ENCODE measurements at places on chromosomes 7 and 10.

DNA sequence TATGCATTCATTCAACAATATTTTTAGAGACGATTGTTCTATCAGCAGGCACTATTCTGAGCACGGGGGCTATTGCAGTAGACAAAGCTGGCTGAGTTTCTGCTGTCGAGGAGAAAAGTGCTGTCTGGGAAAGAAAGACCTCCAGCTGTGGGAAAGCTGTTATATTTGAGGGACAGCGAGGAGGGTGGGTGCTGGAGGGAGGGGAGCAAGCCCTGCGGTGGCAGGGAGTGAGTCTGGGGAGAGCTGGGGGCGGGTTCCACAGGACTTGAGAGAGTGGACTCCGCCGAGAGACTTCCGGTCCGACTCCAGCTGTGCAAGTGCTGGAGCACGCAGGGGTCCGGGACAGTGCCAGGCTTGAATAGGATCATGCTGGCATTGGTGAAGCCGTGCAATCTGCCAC, 602.1 kb upstream of the FOXK1 start:
- DNase-seq: no peak

DNA sequence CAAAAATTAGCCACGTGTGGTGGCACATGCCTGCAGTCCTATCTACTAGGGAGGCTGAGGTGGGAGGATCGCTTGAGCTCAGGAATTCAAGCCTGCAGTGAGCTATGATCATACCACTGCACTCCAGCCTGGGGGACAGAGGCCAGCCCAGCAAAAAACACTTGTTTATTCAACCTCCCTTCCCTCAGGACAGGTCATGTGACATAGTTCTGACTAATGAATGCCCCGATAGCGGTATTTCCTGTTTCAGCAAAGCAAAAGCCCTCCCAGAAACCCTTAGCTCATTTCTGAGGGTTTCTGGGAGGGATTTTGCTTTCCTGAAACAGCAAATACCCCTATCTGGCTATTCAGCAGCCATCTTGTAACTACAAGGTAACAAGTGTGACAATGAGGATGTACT, 157.1 kb downstream of the GATA3 start:
- no peak for DNase-seq

DNA sequence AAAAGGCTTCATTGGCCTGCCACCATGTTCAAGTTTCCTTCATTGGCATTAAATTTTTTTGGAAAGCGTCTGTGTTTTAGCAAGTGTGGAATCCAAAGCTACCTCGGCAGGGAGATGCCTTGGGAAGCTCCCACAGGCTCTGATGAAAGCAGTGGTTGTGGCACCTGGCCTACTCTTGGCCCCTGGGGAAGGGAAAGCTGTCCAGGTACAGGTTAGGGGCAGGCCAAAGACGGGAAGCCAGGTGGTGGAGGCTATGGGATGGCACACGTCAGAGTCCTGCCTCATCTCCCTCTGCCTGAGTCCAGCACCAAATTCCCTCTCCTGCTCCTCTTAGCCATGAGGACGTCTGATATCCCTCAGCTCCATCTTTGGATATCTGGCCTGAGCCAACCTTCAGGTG, 49.7 kb downstream of the C10orf120 start:
- no peak for DNase-seq

DNA sequence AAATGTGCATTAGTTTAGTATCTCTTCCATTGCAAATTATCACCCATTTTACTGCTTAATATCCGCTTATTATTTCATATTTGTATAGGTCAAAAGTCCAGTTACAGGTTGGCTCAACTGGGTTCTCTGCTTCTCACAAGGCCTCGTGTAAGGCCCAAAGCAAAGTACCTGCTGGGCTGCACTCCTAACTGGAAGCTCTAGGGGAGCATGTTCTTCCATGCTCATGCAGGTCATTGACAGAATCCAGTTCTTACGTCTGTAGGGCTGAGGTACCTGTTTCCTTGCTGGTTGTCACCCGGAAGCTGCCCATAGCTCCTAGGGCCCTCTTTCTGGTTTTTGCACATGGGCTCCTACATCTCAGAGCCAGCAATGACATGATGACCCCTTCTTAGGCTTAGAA, 79.6 kb downstream of the RAPGEF5 start:
- no peak for DNase-seq

GRCh38 chr7:32066441-32066840, 3.8 kb downstream of the PDE1C start:
- DNase-seq: no peak

DNA sequence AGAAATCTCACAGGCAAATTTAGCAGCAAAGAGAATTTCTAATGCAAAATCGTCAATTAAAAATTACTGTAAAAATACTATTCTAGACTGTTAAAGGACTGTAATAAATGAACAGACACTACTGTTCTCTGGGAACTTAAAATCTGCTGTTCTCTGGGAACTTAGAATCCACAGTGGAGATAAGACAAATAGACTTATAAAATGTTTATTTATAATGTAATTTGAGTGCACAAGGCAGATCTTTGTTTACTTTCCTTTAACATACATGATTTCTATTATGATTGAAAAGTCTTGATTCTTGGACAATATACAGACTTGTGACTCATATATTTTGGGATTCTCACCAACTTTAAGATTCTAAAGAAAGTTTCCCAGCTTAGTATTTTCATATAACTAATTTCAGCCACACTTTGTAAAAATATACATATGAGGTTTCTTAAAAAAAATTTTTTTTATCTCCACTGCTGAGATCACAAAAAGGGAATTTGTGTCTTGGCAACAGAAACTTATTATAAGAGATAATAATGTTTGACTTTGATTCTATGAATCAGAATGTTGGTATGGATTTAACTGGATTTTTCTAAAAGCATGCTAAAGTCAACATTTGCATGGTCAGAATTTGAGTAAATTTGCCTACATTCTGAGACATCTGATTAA, 166.3 kb upstream of the RHOBTB1 start:
- no peak for DNase-seq

DNA sequence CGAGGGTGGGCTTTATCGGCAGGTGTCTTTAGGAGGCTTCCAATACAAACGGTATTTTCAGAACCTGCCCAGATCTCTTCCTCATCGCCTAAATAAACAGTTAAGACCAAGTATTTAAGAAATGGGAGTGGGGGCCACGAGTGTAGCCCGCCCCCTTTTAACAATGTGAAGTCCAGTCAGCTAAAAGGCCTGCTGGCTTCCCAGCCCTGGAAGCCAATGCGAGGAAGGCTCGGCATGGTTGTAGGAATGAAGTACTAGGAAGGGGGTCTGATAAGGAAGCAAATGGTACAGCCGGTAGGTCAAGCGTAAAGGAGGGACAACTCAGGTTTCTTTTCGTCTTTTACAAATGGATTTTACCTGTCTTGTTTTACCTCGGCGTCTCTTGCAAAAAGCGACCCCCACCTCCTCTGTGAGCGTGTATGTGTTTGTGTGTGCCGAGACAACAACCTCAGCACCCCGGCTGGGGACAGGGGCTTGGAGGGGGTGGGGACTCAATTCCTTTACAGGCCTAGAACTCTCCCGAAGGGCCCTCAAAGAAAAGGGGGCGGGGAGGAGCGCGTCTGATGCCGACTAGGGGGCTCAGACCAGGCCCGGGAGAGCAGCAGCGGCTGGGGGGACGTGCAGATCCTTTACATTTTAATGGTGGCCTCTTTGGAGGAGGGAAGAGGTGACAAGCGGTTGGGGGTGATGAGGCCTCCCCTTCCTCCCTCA, 147.6 kb downstream of the GPR85 start:
- no peak for DNase-seq

GRCh38 chr7:6705959-6706665, 635 bp downstream of the ZNF12 start:
- no peak for DNase-seq

GRCh38 chr10:70162151-70162891, 8.0 kb downstream of the SAR1A start:
- no peak for DNase-seq

GRCh38 chr7:120645966-120646365, 212.0 kb downstream of the TSPAN12 start:
- DNase-seq: no peak

GRCh38 chr7:80884511-80885195, 34.2 kb downstream of the SEMA3C start:
- no peak for DNase-seq

GRCh38 chr10:43502931-43503330, 66.0 kb downstream of the ZNF487 start:
- DNase-seq: no peak

- no peak for DNase-seq
These were observed 46.6 kb upstream of the GRID1 start for GRCh38 chr10:86413046-86413728.

DNA sequence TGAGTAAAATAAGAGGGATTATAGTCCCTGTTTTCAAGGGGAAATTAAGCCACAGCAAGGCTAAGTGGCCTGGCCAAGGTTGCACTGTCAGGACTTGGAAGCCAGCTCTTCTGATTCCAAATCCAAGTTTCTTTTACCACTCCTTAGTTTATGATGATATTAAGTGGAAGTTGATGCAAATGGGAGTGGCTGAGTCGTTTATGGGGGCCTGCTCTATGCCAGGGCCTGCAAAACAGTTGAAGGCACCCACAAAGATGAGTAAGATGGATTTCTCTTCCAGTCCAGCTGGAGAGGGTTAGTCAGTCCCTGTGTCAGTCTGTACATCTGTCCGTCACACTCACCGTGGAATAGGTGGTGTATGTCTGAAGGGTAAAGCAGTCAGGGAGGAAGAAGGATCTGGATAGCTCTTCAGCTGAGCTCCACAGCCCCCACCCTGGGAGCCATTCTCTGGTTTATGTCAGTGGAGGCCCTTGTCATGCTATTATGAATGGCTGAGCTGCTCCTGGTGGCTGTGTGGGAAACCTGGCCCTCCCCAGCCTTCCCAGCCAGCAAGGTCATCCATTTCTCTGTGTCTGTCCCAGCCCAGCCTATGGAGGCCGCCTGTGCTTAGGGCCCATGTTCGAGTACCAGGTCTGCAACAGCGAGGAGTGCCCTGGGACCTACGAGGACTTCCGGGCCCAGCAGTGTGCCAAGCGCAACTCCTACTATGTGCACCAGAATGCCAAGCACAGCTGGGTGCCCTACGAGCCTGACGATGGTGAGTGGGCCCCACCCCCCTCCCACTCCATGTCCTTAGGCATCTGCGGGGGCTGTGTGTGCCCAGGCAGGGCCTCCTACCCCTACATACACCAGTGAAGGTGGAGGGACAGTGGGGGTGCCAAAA, 44.5 kb downstream of the TBATA start:
- DNase-seq: no peak

GRCh38 chr7:90938371-90938770, 325.9 kb upstream of the FZD1 start:
- no peak for DNase-seq

DNA sequence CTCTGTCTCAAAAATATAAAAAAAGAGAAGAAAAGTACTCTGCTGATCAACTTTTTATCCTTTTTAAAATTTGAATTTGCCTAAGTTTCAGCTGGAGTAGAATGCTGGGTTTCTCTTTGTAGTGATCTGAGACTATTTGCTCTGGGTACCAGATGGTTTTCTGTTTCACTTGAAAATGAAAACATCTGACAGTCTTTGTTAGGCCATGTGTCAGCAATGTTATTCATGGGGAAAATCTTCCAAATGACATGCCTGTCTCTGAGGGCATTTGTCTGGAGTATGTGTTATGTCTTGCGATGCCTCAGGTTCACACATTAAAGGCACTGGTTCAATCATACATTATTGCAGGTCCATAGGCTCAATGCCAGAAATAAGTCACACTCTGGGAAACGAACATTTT, 175.3 kb upstream of the TMEM229A start:
- no peak for DNase-seq

DNA sequence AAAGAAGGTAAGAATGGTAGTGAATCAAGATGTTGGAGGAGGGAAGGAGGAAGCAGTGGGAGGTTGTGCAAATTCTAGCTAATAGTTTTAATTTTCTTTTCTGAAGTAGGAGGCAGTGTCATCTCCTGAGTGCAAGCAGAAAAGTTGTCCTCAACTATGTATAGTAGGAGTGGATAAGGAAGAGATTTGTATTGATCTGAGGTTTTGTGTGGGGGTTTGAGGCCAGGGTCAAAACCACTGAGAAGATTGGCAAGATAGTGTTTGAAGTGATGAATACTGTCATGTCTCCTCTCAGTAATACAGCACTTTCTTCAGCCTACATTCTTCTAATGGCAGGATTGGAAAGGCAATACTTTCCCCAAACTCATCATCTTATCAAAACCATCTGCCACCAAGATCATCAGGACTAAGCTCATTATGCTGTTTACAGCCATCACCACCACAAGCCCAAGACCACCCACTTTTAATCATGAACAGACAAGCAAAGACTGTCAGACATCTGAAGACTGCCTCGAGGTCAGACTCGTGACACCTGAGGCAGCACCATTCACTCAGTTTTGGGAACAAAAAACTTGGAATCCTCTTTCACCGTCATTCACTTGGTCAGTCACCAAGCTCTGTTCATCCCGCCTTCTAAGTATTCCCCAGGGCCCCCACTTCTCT, 1.5 kb upstream of the MIOS start:
- DNase-seq: no peak

DNA sequence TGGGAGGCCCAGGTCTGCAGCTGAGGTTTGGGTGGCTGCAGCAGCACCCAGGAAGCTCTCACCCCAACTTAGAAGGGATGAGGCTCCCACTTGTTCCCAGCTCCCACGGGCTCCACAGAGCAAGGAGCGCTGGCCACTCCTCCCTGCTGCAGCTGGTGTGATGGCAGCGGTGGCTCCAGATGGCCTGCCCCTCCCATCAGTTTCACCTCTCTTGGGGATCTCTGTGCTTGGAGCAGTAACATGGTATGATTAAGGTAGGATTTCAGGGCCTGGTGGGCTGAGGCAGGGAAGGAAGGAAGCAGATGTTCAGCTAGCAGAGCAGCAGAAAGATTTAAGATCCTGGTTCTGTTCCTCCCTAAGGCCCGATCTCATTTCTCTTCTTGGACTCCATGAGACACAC, 66.8 kb upstream of the KIF5B start:
- DNase-seq: no peak

- peak; percentile 88 for DNase-seq
These were observed 86.8 kb downstream of the GPR158 start for GRCh38 chr10:25261558-25261957.

DNA sequence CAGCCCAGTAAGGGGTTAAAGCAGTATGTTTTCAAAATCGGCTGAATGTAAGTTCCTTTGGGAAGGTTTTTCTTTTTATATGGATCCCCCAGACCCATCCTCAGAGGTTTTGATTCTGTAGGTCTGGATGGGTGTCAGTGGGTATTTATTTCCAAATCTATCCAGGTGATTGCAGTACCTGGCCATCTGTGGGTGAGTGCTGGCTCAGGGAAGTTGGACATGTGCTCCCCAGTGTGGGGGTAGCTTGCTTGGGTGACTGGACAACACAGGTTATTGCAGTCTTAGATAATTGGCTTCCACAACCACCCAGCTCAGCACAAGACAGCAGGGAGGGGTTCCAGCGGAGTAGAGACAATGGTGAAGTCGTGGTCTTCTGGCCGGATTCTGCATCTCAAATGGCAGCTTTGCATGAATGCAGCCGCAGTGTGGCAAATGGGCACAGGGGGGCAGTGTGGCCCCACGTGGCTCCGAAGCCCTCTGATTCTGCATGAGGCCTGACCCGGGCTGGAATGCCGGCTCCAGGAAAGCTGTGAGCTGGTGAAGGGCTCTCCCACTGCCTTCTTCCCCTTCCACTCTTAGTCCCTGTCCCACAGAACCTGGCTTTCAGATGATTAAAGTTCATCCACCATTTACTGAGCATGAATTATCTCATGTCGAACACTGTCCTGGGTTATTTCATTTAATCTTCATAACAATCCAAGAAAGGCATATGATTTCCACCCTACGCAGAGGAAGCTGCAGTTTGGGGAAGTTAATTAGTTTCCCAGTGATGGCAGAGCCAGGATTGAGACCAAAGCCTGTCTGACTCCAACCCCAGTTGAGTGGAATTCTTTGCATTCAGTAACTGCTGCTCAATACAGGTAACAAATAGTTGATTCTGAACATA, 64.5 kb upstream of the SYPL1 start:
- DNase-seq: peak; percentile 34

GRCh38 chr7:6658618-6659345, 21.7 kb downstream of the ZNF316 start:
- DNase-seq: no peak

All from NCI-H1417 treated with DMSO at 0.1 percent for 48 hours (cell line).